T47D (cell line): ENCODE measurements at places on chromosomes 7 and 10.

GRCh38 chr10:47050618-47051455, 139.6 kb downstream of the PTPN20 start:
- DNase-seq: no peak

- no peak for DNase-seq
These were observed 7.4 kb upstream of the DNAJB6 start for GRCh38 chr7:157329447-157329846.

DNA sequence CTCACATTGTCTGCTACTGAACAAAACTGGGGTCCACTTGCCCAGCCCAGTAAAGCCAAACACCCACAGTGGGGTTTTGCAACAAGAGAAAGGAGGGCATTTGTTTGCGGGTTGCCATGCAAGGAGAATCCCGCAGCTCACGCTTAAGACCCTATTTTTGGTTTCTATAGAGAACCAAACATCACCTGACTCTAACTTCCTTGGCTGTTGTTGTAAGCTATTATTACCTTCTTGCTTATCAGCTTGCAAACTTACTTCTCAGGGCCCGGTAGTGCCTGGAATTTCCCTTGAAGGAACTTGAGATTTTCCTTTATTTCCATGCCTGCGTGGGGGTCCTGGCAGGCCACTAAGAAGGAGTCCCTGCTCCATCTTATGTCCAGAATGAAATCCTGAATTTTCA, 20.7 kb downstream of the IFIT3 start:
- no peak for DNase-seq

DNA sequence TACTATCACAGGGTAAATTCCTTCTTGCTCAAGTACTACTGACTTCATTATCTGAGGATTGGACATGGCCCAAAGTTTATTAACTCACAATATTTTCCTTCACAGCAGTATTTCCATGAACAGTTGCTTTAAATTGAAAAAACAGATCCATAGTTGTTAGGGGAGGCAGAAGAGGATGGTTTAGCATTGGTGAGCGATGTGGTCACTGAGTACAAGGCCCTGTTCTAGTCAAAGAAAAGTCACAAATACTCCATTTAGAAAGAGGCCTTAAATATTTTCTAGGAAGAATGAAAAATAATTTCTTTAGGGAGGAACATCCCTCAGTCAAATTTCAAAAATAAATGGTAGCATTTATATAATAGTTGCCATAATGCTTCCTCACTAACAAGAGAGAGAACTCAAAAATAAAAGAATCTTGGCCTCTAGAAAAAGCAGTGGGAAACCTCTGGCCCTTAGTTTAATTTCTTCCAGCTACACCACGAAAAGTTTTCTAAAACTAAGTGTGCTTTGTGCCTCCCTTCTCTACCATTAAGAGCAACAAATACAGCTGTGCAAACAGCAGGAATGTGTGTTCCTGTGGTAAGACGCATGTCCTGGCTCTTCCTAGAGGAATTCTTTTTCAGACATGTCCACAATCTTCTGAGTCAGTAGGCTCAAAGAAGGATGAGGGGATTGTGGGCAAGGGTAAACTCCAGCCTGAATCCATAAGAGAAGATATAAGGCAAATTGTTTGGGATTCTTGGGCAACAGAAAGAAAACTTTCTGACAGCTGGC, 105.7 kb downstream of the HOXA1 start:
- no peak for DNase-seq

DNA sequence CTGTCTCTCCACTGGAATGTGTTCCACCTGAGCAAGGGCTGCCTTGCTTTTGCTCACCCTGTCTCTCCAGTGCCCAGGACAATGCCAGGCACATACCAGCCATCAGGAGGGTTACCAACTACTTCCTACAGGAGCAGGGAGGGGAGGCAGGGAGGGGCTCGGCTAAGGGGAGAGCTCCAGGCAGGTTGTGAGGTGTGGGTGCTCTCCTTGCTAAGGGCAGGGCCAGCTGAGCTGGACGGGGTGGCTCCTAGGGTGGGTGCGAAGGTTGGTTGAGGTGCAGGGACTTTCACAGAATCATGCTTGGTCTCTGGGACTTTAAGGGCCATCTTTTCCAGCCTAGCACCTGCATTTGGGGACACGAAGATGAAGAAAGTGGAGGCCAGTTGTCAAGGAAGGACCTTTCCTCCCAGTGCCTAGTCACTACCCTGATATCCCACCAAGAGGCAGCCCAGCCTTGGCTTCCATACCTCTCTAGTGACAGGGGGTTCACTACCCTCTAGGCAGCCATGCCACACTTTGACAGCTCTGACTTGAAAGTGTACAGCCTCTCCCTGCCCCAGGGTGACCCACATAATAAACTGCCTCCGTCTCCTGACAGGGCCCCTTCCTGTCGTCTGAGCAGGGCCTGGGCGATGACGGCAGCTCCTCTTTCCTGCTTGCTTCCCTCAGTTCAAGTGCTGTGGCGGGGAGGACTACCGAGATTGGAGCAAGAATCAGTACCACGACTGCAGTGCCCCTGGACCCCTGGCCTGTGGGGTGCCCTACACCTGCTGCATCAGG, 46.5 kb downstream of the TSPAN15 start:
- DNase-seq: no peak

GRCh38 chr7:123528265-123528664, 6.1 kb downstream of the IQUB start:
- DNase-seq: no peak

DNA sequence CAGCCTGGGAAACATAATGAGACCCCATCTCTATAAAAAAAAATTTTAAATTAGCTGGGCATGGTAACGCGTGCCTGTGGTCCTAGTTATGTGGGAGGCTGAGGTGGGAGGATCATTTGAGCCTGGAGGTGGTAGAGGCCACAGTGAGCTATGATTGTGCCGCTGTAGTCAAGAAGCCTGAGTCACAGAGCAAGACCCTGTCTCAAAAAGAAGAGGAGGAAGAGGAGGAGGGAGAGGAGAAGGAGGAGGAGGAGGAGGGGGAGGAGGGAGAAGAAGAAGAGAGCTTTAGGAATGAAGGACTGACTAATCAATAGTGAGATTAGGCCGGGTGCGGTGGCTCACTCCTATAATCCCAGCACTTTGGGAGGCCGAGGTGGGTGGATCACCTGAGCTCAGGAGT, 111.8 kb upstream of the KMT2E start:
- no peak for DNase-seq

DNA sequence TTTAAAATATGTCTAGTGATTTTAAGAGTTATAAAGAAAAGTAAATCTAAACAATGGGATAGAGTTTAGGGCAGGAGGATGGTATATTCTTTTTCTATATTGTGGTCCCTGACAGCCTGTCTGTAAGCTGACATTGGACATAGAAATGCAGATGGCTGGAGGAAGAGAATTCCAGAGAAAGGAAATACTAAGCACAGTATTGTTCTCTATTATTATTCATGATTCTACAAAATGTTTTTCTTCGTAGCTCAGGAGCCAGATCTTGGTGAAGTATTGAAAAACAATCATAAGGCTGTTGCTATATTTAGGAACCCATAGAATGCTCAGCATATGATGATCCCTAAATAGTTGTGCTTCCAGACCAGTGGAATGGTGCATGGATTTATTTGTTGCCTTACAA, 117.0 kb upstream of the FAM3C start:
- no peak for DNase-seq

DNA sequence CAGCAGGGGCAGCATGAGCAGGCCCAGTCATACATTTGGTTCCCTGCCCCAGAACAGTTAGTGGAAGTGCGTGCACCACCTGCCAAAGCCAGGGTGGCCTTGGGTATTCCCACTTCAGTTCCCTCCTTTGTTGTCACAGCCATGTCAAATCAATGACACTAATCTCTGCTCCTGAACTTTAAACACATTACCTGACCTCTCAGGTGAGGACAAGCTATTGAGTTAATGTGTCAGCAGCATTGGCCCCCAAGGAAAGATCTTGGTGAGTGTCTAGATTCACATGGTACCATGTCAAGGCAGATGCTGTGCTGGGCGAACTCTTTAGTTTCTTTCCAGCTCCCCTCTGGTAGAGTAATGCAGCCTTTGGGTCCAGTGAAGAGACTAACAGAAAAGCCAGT, 2.1 kb downstream of the CYP3A5 start:
- DNase-seq: no peak

DNA sequence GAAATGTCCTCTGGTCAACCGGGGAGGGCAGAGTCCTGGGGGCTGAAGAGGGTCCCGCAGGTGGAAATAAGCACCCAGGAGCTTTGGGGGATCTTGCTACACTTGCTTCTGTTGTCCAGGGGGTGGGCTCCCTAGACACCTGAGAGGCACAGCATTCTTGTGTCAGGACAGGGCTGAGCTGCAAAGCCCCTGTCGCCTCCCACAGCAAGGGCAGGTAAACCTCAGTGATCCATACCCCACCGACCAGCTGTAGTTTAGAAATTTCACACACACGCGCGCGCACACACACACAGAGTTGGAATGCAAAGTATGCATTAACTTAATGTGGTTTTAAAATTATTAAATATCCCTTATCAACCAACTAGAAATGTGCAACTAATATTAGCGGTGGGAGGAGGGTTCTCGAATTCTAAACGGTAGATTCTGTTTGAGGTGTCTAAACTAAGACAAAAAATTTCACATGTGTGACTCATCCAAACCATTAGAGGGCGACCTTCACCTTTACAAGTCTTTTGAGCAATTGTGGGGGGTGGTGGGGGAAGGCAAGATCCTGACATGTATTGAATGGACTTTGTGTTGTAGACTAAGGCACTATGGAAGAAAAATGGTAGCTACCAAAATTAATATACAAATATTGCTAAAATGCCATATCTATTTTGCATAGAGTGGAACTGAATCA, 34.3 kb upstream of the PTF1A start:
- peak; percentile 31 for DNase-seq

- DNase-seq: no peak
These were observed 851 bp upstream of the GOT1 start for GRCh38 chr10:99431190-99431760.

DNA sequence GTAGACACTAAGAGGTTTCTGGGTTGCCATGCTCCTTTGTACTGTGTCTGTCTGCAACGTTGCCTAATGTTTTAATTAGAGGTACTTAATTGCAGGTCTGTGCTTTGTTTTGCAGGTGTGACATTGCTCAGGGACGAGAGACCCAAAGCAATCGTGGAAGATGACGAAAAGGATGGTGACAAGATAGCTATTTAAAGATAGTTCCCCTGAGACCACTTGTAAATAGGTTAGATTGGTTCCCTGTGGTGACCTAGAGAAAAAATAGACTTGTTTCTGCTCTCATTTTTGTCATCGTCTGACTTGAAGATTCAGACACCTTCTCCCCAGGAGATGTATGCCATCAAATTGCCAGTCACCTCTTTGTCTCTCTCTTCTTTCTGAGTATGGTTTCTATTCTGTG, 20.1 kb downstream of the PPP1R17 start:
- DNase-seq: no peak

- DNase-seq: no peak
These were observed 181.8 kb upstream of the PRSS1 start for GRCh38 chr7:142567201-142568075.

GRCh38 chr7:70506434-70506833, 625.5 kb upstream of the GALNT17 start:
- no peak for DNase-seq

- DNase-seq: no peak
These were observed 245.4 kb downstream of the AUTS2 start for GRCh38 chr7:69843653-69844052.

GRCh38 chr10:69749178-69750010, 52.3 kb upstream of the COL13A1 start:
- no peak for DNase-seq

DNA sequence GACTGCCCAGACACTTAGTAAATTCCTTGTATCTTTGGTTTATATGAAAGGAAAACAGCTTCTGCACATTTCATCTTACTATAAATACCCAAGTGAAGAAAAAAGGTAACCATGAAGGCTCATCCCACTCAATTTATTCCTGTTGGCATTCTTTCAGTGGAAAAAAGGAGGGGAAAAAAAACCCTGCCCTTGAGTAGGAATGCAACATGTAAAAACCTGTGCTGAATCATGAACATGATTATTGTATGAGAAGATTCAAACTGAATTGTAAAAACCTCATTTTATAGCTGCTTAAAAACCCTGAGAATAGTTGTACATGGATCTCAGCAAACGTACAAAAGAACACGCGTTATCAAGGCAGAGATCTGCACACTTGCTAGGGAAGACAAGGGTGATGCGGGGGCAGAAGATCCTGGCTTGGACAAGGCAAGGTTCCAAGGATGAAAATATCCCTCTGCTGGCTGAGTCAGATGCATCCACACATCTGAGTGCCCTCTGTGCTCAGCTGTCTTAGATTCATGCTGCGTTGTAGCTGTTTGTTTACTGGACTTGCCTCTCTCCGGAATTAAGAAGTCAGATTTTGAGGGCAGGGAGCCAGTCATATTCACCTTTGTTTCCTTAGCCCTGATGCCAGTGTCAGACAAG, 658.2 kb downstream of the PARD3 start:
- peak; percentile 1 for DNase-seq

- DNase-seq: no peak
These were observed 11.9 kb upstream of the OPTN start for GRCh38 chr10:13087986-13088618.

- no peak for DNase-seq
These were observed 310.4 kb upstream of the IMMP2L start for GRCh38 chr7:111872450-111873325.

DNA sequence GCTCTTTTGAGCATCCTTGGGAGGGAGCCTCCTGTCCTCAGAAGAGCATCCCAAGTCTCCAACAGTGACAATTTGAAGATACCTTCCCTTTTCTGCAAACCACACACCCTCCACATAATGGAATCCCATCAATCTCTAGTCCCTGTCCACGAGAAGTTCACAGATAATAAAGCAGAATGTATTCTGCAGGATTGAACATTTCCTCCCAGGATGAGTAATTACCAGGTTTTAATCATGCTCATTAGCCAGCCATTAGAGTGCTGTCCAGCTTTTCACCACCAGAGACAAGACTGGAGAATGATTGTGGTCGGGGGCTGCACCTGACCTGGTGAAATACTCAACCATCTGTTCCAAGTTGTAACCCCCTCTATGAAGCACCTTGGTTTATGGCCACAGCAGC, 958.6 kb downstream of the KCNMA1 start:
- DNase-seq: no peak

DNA sequence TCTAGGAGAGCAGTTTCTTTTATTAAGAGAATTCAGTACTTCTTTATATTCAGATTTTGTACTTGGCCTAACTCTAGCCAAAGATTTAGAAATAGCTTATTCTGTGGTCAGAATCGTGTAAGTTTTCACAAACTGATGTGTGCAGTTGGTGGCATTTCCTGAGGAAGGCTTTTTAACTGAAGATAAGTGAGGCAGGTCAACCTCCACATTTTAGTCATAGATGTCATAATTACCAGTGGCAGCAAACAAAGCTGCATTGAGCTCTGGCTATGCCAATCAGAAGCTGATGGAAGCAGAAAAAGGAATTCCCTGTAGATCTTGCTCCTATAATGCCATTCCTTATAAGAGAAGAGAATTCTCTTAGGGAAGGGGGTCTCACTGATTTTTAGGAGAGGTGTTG, 141.3 kb upstream of the SP8 start:
- no peak for DNase-seq

DNA sequence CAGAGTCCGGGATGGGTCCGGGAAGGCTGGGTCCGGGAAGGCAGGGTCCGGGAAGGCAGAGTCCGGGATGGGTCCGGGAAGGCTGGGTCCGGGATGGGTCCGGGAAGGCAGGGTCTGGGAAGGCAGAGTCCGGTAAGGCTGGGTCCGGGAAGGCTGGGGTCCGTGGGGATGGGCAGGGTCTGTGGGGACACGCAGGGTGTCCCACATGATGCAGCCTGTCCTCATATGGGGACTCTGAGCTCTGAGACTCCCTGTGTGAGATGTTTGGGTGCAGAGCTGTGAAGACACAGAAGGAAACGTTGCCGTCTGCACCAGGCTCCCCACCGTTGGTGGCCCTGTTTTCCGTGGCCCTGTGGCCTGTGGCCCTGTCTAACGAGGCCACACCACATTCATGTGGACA, 45.7 kb upstream of the ADGRA1 start:
- DNase-seq: no peak
